ENCODE measurements at places on chromosomes 7 and 10.
A peak's percentile ranks its signal among the peaks of the same experiment; 100 is the strongest.

DNA sequence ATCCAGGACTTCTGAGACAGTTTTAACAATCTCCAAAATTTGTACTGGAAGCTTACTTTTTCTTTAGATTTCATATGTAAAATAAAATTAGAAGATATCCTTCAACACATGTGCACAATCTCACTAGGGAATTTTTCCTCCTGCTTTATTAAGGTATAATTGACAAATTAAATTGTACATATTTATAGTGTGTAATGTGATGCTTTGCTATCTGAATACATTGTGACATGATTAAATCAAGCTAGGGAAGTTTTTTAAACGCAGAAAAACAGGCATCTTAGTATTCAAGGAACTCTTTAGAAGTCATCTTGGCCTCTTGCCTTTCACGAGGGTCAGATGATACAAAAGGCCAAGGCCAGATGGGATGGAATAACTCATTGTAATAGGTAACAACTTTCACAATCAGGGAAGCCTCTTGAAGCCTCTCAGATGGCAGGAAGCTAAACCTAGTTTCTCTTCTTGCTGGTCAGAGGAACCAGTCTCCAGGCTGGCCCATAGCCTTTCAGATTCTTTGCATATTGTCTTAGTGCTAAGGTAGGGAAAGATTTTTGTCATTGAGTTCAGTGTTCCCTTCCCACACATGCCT is 78.7 kb downstream of the RHOBTB1 start:
- no peak for DNase-seq

GRCh38 chr7:5222841-5223411 is 32.9 kb downstream of the WIPI2 start:
- no peak for DNase-seq

- DNase-seq: no peak
Measured at GRCh38 chr10:10976652-10977051, 41.0 kb upstream of the CELF2 start.

DNA sequence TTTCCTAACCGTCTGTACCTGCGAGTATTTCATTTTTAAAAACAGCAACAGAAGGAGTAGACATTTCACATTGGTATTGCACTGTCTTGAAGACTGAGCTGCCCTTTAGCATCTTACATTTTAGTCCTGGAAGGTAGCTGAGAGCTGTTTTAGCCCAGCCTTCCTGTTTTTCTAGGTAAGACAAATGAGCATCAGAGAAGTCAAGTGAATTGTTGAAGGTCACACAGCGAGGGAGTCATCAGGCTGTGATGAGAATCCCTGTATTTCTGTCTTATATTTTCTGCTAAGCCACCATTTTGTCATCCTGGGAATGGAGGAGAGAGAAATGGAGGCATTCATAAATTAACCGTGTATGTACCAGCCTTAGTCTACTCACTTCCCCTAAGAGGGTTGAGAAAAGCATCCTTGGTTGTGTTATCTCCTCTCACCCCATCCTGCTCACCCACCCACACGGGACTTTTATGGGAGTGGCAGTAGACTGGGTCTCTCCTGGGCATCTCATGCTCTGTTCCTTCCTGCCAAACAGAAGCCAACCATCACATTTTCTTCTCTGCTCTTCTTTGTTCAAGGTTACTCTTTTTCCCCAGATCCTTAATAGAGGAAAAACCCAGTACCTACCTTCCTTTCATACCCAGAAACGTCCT is 8.5 kb downstream of the RBM20 start:
- DNase-seq: no peak

DNA sequence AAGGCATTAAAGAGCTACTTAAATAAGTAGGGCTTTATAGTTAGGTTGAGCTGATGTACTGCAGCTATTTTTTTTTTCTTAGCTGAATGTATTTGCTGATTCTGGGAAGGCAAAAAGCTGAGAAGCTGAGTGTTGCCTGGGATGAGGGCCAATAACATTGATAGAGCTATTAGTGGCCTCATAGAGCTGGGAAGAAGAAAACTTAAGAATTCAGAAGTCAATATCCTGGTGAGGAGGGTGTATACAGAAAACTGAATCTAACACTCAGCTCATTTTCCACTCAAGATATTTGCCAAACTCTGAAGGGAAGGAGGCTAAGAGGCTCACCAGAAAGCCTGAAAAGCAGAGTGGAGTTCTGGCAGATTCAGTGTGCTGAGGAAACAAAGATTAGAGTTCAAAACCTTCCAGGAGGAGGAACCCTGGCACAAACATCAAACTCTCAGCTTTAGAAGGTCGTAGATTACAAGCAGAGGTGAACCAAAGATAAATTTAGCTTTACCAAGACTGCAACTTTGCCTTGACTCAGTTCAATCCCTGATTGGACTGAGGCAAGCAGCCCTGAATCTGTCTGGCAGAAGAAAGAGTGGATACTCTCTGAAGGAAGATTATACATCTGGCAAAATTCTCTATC is 11.3 kb downstream of the PPP1R3C start:
- no peak for DNase-seq

GRCh38 chr10:100746784-100747455 is 1.5 kb downstream of the PAX2 start:
- no peak for DNase-seq

DNA sequence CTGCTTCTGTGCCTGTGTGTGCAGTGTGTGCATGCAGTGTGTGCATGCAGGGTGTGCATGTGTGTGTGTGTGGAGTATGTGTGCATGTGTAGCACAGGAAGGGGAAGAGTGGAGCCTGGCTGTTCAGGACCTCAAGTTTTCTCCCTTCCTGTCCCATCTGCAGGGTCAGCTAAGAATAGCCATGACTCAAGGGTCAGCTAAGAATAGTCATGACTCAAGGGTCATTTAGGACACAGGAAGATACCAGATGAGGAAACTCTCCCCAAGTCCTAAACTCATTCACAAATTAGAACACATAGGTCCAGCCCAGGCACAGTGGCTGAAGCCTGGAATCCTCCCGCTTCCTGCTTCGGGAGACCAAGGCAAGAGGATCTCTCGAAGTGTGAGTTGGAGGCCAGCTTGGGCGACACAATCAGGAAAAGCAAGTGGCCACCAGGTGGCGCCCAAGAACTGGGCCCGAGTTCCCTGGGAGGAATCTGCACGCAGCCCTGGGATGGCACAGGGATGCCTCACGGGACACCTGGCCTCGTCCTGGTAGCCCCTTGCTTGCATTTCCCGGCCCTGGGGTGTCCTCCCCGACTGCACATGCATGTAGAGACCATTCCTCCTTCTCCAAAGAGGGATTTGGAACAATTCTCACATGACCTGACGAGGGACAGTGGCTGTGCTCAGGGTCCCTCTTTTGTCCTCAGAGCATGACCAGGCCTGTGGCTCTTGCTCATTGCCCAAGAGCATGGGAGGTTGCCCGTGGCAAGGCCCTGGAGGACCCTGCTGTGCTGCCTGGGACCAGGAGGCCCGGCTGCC is 21.4 kb upstream of the VOPP1 start:
- peak; percentile 61 for DNase-seq

DNA sequence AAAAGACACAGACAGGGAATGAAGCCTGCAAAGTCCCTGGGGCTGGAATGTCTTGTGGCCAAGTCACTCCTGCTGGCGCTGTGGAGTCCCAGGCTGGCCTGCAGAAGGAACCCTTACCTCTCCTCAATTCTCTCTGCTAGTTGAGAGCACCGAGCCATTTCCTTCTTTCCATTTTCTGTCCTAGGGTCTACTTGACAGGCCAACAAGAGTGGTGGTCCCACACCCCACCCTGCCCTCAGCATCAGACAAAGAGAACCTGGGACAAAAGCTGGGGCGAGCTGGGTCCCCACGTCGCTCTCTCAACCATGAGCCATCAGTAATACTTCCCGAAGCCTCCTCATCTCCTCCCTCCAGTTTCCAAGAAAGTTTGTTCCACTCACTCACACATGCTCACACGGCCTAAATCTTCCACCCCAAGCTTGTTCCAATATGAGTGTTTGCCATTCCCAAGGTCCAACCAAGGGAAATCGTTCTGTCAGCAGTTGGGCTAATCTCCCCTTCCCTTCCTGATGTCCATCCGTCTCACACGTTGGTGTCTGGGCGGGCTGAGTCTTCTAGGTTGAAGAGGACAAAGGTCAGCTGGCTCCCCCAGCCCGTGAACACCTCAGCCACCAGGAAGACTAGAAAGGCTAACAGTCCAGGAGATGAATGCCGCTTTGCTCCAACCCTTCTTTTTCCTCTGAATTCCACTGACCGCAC is 44.3 kb downstream of the CLEC2L start:
- no peak for DNase-seq

DNA sequence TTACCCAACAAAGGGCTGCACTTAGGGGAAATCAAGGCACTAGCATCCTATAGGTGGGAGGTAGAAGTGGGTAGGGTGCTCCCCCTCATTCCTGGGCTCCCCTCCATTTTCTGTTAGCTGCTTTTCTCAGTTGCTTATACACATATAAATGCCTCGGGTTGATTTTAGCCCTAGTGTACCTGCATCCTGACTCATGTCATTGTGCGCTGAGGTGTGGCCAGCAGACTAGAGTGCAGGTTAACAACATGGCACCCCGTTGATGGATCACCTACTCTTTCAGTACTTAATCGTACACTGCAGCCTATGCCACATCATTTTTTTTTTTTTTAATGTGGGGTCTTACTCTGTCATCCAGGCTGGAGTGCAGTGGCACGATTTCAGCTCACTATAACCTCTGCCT is 144.0 kb upstream of the ITGB1 start:
- peak; percentile 42 for DNase-seq

- DNase-seq: no peak
Measured at GRCh38 chr10:27138277-27138676, 15.9 kb downstream of the YME1L1 start.

- no peak for DNase-seq
Measured at GRCh38 chr10:112899391-112900065, 50.5 kb upstream of the TCF7L2 start.

GRCh38 chr7:133934977-133935330 is 192.2 kb upstream of the LRGUK start:
- no peak for DNase-seq

- DNase-seq: peak; percentile 19
Measured at GRCh38 chr7:100127866-100128636, 1.3 kb downstream of the MBLAC1 start.

DNA sequence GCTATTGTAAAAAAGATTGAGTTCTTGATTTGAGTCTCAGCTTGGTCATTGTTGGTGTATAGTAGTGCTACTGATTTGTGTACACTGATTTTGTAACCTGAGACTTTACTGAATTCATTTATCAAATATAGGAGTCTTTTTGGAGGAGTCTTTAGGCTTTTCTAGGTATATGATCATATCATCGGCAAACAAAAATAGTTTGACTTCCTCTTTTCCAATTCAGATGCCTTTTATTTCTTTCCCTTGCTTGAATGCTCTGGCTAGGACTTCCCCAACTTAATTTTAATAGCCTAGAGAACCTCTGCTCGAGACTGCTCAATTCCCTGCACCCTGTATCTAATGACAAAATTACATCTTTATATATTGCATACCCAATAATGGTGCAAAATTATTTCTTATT is 154.4 kb downstream of the CCDC7 start:
- DNase-seq: no peak

DNA sequence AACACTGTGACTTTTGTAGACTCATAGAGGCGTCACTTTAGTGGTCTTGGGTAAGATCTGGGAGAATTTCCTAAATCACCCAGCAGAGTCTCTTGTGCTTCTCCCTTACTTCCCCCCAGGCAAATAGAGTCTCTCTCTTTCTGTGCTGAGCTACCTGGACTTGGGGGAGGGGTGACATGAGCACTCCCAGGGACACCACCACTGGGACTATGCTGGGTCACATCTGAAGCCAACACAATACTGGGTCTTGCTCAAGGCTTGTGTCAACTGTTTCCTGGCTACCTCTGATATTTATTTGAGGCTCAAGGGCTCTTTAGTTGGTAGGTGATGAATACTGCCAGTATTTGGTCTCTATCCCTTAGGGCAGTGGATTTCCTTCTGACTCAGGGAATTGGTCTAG is 214.6 kb upstream of the TPK1 start:
- DNase-seq: no peak

- no peak for DNase-seq
Measured at GRCh38 chr10:98832196-98832595, 385.5 kb upstream of the HPS1 start.

- no peak for DNase-seq
Measured at GRCh38 chr7:11911900-11912299, 79.9 kb upstream of the THSD7A start.

DNA sequence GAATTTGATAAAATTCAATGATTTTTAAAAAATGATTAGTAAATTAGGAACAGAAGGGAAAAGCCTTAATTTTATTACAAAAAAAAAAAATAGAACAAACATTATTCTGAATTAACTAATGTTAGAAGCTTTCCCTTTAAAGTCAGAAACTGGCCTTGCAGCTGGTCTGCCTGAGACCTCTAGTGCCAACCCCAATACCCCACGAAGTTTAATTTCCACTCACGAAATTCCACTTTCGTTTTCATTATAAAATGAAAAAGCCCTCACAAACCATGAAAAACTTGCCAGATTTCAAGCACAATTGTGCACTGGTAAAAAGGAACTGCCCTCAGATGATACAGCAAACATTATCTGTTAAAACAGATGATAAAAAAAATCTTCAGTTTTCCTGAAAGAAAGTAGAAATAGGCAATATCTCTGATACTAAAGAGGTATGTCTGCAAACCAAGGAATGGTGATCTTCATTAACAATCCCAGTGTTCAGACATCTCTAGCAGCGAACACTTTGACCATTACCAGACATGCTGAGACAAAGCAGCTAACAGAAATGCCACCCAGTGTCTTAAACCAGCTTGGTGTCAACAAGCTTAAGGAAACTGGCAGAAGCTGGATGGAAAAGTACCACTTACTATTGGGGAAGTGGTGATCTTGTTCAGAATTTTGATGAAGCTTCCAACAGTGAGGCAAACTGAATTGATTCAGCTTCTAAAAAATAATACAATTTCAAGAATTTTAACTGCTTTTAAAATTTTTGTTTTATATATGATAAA is 80.2 kb downstream of the PALS2 start:
- no peak for DNase-seq

- DNase-seq: peak; percentile 76
Measured at GRCh38 chr10:3452683-3453361, 280.2 kb upstream of the PITRM1 start.

GRCh38 chr7:47210281-47210854 is 371.5 kb downstream of the TNS3 start:
- no peak for DNase-seq

DNA sequence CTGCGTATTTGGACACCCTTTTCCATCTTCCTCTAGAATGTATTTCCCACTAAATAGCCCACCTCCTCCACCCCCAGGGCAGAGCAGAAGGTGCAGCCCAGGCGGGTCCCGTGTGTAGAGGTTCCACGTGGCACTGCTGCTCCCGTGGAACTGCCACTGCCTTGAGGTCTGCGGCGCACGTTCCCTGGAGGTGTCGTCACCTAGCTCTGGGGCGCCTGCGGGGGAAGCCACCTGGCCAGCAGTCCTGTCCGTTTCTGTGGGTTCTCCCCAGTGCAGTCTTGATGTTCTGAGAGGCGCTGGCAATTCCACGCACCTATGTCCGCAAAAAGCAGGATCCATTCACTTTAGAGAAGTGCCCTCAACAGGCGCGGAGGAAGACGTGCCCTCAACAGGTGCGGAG is 21.9 kb downstream of the BNIP3 start:
- DNase-seq: no peak

GRCh38 chr7:35420656-35421055 is 166.8 kb upstream of the TBX20 start:
- no peak for DNase-seq

Measured in kidney tubule cell (primary cell).